ENCODE measurements at places on chromosomes 2 and 18.

GRCh38 chr2:17864676-17865075 lies 13.8 kb upstream of the KCNS3 start:
- DNase-seq, result no peak

GRCh38 chr2:240584486-240585031 lies 2.0 kb upstream of the CAPN10 start:
- no peak for DNase-seq

DNA sequence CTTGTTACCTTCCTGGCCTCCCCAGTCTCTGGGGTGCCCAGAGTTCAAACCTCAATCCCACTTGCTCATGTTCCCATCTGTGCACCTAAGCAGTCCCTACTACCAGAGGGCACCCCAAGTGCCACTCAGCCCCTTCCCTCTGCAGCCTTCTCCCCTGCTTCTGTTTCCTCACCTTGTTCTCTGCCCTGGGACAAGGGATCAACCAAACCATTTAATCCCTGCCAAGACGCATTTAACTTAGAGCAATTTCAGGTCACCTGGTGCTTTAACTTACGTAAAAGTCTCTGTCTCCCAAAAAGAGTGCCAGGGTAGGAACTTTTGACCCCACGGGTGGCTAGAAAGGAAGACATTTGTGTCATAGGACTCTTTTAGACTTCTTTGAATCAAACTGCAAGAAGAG lies 67.2 kb downstream of the SRD5A2 start:
- DNase-seq, result no peak

DNA sequence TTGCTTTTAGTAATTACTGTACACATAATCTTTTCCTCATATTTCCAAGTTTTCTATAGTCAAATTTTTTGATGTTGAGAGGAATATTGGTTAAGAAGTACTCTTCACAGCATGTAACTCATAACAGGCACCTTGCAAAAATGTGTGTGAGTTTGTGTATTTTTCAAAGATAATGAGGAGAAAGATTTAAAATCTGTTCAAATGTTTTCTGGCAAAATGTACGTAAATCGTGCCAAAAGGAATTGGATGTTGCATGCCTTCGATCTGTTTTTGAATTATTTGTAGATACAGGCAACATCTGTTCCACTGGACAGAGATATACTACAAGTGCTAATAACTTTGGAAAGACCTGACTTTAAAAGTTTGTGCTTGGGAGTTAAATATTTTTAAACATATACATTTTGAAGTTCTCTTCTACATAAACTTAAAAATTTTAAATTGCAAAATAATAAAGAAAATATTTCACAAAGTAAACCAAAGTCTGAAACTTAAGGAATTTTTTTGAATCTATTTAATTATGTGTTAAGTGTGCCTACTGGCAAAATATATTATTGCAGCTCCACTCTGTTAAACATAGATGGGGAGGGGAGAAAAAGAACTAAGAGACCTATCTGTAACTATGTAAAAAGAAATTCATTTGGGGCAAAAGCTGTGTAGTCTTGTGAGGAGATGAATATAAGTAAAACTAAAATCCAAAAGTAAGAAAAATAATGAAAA lies 133.5 kb upstream of the UBE2E3 start:
- no peak for DNase-seq

- no peak for DNase-seq
Observed at GRCh38 chr2:63790906-63791305, 50.8 kb upstream of the UGP2 start.

DNA sequence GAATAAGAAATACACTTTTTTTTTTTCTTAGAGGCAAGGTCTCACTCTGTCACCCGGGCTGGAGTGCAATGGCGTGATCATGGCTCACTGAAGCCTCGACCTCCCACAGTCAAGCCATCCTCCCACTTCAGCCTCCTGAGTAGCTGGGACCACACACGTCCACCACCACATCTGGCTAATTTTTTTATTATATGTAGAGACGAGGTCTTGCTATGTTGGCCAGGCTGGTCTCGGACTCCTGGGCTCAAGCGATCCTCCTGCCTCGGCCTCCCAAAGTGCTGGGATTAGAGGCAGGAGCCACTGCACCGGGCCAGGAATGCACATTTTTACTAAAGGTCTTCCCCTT lies 2.4 kb downstream of the TGOLN2 start:
- DNase-seq, result no peak

DNA sequence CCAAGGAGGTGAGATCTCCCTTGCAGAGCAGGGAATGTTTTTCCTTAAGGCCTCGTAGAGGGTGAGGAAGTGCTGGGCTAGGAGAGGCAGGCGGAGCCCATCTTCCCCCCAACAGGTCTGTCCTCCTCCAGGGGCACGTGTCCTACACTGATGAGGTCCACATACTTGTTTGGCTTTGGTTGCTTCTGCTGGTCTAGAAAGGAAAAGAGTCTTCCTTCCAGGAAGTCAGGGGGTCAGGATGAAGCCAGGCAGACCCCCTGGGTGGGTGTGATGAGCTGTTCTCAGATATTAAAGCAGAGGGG lies 6.0 kb downstream of the SH3BP4 start:
- no peak for DNase-seq

- DNase-seq, result no peak
Observed at GRCh38 chr2:98350411-98350810, 4.2 kb downstream of the CNGA3 start.

- no peak for DNase-seq
Observed at GRCh38 chr18:32252141-32252860, 62.5 kb downstream of the MEP1B start.

- no peak for DNase-seq
Observed at GRCh38 chr2:134683561-134684112, 35.2 kb downstream of the TMEM163 start.

- no peak for DNase-seq
Observed at GRCh38 chr2:214484701-214485100, 73.8 kb downstream of the VWC2L start.

GRCh38 chr18:60067426-60068210 lies 167.8 kb downstream of the PMAIP1 start:
- DNase-seq, result no peak

DNA sequence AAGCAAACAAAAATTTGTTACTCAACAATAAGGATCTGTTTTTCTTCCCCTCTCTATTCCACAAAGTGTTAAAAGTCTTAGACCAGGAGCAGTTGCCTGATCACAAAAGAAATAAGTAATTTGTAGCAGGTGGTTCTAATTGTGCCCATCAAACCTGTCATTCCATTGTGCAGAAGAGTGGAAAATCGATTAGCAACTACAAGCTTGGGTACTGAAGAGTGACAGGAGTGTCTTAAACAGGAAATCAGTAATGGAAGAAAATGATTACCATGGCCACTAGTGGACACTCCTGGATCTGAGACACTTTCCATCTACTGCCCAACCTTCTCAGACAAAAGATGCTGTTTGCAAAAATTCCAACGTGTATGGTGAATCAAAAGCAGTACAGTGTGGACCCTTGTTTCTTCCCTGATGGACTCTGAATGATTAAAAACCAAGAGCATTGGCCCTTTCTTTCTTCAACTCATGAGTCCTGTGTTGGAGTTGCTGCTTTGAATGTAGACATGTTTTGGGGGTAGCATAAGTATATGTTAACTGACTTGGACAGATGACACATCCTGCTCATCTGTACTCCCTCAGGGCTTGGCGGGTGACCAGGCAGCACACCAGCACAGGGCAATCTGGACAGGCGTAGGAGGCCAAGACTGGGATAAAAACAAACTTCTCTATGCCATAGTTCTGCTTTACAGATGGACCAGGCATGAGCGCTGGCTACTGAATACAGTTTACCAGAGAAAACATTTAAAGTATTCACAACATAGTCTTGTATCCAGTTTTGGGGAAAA lies 51.9 kb downstream of the PLA2R1 start:
- no peak for DNase-seq

DNA sequence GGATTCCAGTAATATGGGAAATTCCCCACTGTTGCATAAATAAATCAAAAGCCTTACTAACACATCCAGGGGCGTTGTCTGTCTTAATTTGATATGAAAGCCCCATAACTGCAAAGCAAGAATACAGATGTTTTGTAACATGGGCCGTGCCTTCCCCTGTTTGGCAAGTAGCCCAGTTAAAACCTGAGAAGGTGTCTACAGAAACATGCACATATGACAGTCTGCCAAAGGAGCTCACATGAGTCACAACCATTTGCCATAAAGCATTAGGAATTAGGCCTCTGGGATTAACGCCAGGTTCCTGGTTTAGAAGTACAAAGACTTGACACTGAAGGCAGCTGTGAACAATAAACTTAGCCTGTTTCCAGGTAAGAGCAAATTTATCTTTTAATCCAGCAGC lies 43.1 kb upstream of the LONRF2 start:
- no peak for DNase-seq

- no peak for DNase-seq
Observed at GRCh38 chr18:63951302-63951705, 2.2 kb downstream of the HMSD start.

- no peak for DNase-seq
Observed at GRCh38 chr2:198340846-198341245, 536.5 kb downstream of the PLCL1 start.

DNA sequence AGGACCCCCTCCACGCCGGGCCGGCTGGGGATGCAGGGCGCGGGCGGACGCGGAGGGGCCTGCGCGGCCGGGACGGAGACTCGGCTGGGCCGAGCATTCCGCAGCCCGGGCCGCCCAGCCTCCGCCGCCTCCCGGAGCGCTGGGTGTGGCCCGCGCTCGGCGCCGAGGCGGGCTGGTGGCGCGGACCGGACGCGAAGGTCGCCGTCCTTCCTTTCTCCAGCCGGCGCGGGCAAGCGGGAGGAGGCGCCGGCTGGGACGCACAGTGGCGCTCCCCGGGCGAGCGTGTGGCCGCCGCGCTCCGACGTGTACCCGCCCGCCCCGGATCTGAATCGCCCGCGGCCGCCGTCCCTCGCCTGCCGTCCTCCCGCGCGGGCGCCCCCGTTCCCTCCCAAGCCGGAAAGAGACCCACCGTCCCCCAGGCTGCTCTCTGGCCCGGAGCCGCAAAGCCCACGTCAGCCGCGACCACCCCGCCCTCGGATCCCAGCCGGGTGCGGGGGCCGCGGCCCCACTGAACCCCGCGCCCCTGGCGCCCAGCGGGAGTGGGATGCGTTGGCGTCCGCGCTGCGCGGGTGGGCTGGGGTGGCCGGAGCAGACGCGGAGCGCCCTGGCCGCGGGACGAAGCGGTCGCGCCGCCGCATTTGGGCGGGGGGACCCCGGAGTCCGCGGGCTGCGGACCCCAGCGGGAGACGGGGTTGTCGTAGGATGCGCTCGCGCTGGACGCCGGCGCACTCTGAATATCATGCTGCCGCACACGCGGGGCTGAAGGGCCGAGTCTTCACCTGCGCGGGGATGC lies 634 bp downstream of the SPATS2L start:
- DNase-seq, result no peak

- DNase-seq, result peak; percentile 5
Observed at GRCh38 chr18:56167366-56167765, 471.0 kb downstream of the TXNL1 start.

DNA sequence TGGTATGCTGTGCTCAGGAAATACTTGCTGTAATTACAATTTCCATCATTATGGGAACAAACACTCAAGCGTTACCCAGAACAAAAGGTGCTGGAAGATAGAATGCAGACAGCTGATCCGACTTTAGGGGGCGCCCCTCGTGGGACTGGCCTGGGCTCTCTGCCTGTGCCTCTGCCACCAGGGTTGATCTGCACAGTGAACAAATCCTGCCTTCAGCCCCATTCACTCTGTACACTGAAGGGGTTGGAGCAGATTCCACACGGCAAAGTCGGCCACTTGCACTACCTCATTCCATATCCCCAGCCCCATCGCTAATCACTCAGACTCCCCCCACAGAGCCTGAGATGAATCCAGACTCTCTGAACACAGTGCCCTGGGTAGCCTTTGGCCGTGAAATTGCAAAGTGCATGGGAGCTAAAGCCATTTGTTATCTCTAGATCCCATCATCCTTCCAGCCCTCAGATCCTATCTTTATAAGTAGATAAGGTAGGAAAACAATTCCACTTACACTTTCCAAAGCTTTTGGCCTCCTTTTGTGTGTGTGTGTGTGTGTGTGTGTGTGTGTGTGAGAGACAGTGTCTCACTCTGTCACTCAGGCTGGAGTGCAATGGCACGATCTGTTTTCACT lies 69.3 kb downstream of the INPP5D start:
- DNase-seq, result no peak

- no peak for DNase-seq
Observed at GRCh38 chr2:101610750-101611315, 86.7 kb upstream of the MAP4K4 start.

DNA sequence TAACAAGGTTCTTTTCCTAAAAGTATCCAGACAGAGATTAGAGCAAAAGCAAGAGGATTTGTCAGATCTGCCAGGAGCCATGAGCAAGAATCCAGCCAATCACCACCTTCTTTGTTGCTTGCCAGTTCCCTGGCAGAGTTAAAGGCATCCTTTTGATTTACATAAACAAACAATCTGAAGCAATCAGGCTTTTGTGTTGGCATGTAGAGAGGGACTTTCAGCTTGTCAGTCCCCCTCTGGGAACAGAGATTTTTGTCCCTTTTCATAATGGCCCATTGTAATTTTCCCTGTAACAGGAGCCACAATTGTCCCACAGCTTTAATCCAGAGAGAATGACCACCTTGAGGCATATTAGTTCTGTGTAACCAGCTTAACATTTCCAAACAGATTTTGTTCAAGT lies at the start of gene ERMN:
Gene ERMN, minus strand, starts transcription at position 39 of the 400 bp plus-strand sequence. CDS start 182 bp downstream, outside the sequence.
- DNase-seq, result no peak

GRCh38 chr18:44957461-44957860 lies 276.8 kb downstream of the SETBP1 start:
- no peak for DNase-seq

DNA sequence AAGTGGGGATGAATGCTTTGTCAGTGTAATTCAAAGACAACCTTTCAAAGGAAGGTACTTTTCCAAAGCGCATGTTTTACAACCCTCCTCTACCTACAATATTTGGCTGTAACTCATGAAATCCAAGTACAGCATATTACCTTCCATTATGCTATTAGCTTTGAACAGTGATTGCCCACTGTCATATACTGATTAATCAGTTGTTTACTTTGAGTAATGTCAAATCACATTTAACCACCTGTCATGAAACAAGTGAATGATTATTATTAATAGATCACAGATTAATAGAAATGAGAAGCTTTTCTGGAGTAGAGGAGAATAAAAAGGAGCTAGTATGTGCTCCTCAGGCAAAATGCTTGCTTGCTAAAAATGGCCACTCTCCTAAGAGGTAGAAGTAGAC lies 150.5 kb upstream of the SMAD7 start:
- DNase-seq, result no peak

- no peak for DNase-seq
Observed at GRCh38 chr2:30239308-30239985, 8.1 kb downstream of the LBH start.

DNA sequence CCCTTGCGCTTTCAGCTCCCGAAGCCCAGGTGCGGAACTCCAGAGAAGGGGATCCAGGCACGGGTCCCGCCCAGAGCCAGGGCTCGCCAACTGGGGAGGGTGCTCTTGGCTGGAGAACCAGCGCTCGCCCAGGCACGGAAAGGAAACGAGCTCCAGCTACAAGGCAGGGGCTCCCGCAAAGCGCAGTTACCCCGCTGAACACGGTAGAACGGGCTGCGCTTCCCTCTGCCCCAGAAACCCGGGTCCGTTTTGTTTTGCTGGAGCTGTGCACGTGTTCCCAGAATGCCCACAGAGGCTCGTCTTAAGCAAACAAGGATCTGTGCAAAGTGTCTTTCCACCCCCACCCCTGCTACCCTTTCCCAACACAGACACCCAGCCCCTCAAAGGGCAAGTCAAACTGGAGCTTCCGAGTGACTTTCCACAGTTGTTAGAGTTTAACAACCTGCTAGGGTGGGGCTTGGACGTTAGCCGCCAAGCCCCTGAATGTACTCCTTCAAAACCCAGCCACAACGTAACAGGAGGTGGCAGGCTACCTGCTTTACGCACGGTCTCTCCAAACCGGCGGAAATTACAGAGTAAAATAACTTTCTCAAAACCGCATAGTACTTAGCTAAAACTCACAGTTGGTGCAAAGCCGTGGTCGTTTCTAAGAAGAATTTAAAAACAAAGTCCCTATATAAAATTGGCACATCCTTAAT lies 775 bp downstream of the RNF125 start:
- DNase-seq, result no peak

All from brain pericyte (primary cell).